ENCODE measurements at places on chromosomes 11 and 22.

- no peak for DNase-seq
Observed at GRCh38 chr22:40294696-40295095, 51.6 kb upstream of the ADSL start.

DNA sequence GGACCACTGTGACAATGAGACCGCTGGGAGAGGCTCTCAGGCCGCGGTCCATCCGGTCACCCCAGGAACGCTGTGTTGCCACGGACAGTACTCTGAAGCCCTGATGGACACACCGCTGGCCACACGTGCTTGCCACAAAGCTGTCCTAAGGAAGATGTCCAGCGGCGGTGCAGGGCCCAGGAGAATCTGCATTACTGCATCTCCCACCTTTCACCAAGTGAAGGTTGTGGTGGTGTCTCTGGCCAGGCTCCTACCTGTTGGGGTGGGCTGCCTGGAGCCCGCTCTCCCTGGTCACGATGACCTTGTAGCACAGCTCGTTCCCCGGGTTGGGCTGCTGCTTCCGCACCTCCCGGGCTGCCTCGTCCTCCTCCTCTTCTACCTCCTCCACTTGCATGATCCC lies 4.2 kb downstream of the TTLL12 start:
- DNase-seq: no peak

- no peak for DNase-seq
Observed at GRCh38 chr22:25816522-25817059, 74.6 kb downstream of the MYO18B start.

DNA sequence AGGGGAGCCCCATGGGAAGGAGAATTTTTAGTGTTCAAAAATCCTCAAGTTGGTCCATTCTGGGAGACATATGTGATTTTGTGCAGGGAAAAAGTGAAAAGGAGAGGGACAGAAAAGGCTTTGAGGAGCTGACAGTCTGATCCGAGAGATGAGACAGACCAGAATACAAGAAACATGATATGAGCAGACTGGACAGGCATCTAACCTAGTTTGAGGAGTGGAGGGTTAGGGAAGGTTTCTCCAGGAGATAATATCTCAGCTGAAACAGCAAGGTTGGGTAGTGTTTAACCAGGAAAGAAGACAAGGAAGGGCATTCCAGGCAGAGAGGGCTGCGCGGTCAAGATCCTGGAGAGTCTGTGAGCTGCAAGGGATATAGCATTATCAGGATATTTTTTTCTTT lies 101.4 kb upstream of the NCAM1 start:
- DNase-seq: no peak

DNA sequence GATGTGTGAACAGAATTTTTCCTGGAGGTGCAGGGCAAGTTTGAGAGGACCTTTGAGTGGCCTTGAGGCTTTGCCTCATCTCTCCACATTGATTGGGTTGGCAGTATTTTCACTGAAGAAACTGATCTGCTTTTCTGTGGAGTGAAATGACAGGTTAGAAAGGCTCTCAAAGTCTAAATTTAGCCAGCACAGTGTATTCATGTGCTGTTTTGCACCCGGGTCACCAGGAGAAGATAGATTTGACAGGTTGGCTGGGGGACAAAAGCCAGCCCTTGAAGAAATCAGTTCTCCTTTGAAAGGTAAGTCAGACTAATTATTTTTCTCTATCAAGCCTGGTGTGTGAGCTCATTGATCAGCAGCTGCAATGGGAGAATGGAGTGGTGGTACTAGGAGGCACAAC lies 152.9 kb downstream of the DBX1 start:
- DNase-seq: no peak
